ENCODE measurements at places on chromosomes 5 and 9.

DNA sequence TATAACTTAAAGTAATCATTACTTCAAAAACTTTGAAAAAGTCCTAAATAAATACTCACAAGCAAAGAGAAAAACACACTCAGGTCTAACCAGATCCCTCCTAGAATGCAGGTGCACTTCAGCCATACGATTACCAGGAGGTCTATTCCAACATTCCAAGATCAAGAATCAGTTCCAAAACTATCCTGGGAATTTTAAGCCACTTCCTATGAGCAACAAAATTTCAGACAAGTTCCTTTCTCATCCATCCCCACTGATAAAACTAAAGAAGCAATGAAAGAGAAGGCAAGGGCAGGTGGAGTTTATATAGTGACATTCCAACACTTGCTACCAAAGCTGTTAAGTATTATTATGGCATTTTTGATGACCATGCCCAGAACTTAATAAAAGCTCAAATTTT, 29.6 kb downstream of the MLLT3 start:
- DNase-seq, result no peak

- DNase-seq, result peak; percentile 33
These were observed 19.6 kb downstream of the PPARGC1B start for GRCh38 chr5:149749481-149750365.

DNA sequence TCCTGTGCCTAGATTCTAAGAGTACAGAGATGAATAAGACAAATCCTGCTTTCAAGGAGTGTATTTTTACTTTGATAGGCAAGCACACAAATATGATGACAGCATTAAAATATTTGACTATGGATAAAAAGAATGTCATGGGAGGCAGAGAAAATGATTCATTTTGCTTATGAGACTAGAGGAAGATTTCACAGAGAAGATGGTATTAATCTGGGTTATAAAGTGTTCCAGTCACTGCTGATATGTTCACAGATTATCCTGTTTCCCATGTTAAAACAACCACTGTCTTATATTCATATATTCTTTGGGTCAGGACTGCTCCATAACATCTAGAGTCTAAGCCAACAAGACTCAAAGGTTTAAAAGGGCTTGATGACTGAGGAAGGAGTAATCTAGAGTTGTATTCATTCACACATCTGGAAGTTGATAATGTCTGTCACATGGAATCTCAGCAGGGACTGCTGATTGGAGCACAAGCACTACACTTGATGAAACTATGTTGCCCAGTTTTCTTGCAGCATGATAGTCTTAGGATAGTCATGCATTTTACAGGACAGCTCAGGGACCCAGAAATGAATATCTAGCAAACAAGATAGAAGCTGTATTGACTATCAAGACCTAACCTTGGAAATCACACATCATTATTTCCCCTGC, 79.3 kb downstream of the STARD4 start:
- no peak for DNase-seq

- no peak for DNase-seq
These were observed 10.3 kb downstream of the WNK2 start for GRCh38 chr9:93194221-93194625.

- DNase-seq, result no peak
These were observed 36.9 kb downstream of the TRIP13 start for GRCh38 chr5:929596-929995.

DNA sequence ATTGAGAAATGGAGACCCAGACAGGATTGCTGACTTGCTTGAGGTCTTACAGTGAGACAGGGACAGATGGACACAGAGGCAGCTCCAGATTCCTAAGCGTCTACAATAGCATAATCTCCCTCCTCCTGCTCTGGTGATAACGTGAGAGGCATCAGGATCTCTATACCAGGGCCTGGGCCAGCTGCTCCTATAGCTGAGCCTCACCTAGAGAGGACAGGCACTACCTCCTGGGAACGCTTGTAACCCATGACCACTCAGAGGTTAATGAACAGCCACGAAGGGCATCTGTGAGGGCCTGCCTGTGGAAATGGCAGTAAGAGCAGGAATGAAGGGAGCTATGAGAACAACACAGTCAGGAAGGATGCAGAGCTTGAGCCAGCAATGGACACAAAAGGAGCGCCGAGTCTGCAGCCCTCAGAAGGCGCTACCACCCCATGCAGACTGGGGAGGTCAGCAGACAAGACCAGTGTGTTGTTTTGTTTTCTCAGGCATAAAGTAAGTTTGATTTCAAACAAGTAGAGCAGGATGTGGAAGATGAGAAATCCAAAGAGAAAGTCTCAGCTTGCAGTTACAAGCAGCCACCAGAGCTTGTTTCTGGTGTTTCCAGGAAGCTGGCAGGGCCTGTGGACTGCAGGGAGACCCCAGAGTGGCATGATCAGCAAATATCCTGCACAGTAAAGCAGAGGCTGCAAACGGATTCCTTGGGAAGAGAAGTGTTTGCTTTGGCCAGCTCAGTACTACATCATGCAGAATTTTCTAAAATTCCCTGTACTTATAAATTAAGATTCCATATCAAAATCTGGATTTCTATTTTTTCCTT, 17.4 kb downstream of the ANKS6 start:
- DNase-seq, result no peak

DNA sequence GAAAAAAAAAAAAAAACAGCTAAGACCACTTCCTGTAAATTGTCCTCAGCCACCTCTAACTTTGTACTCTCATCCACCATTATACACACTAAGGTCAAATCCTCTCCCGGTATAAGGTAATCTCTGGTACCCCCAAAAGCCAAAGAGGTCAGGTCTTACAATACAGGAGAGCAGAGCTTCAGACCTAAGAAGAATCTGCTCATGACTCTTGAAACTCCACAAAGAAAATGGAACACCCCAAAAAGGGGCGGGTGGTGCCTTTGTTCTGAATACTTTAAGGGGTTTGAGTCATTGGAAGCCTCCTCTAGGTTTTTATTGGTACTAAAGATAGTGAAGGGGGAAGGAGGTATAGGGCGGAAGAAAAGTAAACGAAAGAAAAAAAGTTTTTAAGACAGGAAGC, 69.8 kb downstream of the COL15A1 start:
- DNase-seq, result no peak

DNA sequence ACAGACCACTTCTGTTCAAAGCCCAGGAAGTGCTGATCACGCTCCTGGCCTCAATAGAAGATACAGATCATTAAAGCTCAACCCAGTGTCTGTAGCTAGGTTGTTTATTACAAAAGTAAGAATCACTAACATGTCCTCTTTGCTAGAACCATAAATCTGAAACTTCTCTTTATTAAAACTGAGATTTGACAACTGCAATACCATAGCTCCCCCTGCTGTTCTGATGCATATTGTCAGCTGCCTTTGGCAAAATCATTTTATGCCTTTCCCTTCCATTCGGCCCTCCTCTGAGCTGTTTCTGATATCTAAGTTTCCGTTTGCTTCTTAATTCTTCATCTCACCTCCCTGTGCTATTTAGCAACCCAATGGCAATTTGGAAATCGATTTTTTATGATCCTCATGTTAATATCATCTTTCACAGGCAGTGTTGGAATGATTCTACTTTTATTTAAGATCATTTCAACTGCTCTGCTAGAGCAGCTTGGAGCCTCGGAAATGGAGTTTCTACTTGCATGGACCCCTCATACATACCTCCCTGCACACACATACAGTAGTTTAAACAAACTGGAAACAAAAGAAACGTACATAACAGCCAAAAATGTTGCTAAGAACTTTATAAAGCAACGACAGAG, 998.8 kb downstream of the MAT2B start:
- DNase-seq, result peak; percentile 62

DNA sequence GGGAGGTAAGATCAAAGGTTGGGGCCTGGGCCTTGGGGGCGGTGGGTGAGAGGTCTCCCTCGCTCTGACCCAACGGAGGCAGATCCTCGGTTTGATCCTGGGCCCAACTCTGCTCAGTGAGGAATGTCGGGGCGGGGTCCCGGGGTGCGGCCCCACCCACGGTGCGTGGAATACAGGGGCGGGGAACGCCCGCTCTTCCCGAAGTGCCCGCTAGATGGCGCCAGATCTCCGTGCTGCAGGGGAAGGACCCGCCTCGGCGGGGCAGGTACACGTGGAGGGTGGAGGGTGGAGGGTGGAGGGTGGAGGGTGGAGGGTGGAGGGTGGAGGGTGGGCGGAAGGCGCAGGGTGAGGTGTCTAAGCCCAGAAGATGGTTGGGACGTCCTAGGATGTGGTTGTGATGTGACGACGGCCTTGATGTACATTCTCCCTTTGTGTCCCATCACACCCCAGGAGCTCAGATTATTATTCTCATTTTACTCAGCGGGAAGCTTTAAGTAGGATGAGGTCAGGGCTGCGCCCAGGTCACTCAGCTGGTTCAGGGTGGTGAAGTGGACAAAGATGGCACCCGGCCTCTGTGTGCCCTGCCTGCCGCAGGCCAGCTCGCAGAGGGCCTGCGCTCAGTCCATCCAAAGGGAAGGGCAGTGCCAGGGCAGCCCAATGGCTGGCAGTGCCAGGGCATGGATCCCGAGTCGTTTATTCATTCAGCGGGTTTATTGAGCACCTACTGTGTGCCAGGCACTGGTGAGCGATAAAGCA, 9.4 kb upstream of the RPS14 start:
- no peak for DNase-seq

DNA sequence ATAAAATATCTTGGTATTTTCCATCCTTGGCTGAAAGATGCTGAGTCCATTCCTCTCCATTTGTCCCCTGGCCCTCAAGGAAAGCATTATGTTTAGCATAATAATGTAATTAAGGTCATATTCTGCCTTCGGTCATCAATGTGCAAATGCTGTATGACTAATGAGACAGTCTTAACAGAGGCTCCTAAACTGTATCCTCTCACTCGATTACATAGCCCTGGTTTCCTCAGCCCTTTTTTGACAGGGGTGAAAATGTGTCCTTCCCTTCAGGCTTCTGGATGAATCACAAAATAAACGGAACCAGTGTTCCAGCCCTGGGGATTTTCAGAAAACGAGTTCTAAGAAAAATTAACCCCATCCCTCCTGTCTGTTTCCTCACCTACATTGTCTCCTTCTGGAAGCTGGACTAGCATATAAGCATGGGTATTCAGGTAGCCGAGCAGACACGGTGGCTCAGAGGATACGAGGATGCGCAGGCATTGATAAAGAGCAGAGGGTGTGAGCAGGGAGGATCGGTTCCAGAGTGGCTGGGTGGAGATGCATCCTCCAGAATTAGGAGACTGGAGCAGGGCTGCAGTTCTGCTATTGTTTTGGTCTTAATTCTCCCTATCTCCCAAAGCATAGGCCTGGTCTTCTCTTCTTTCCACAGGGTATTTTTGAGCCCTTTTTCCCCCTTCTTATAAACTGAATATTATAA, 742.9 kb downstream of the TLR4 start:
- DNase-seq, result no peak

DNA sequence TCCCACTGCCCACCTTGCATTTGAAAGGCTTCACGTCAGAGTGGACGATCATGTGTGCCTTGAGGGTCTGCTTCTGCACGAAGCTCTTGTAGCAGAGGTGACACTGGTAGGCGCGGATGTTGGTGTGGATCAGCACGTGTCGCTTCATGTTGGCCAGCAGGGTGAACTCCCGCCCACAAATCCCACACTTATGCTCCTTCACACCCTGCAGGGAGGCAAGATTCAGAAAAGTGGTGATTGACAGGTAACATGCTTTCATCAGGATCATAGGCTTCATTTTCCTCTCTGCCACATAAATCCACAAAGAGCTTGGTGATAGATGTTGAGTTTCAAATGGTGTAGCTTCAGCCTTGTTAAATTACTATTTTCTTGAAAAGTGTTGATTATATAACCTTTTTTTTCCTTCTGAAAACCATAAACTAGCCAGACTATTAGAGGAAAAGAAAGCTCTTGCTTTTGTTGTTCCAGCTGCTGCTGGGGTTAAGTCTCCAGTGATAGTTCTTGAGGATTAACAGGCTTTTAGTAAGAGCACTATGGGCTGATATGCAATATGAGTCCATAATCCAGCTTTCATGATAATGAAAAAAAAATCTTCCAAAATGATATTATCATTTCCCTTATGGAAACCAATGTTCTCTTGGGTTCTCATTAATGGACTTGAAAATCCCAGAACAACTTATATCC, 50.7 kb downstream of the ZNF366 start:
- DNase-seq, result no peak

- no peak for DNase-seq
These were observed 13.9 kb downstream of the PIK3R1 start for GRCh38 chr5:68229416-68229815.

- DNase-seq, result no peak
These were observed 37.0 kb upstream of the PIK3R1 start for GRCh38 chr5:68178579-68178978.
